ENCODE measurements at places on chromosomes 3 and 15. TPM values are rescaled to one million over a fixed set of nuclear protein-coding genes. Genes with fewer than 3 reads are reported as not detected.

- no peak for DNase-seq
These were observed 49.2 kb downstream of the LDHAL6B start for GRCh38 chr15:59255680-59256336.

- DNase-seq = no peak
These were observed 4.0 kb downstream of the VILL start for GRCh38 chr3:37994639-37994972.

- no peak for DNase-seq
These were observed 87.5 kb downstream of the ATP2B2 start for GRCh38 chr3:10417847-10418246.

The SKOR1 gene
- polyA plus RNA-seq = 0.02 TPM

Data from mammary epithelial cell (primary cell).